ENCODE measurements at places on chromosomes 5 and 9.

GRCh38 chr9:130555968-130556367 is 23.4 kb upstream of the FUBP3 start:
- DNase-seq: no peak
- no peak overlapping the region for H3K4me3 ChIP-seq
- H3K4me1 ChIP-seq: no peaks in the 10 kb centered on the region
- no peaks in the 10 kb centered on the region for H3K36me3 ChIP-seq
- H3K27ac ChIP-seq: no peak overlapping the region

DNA sequence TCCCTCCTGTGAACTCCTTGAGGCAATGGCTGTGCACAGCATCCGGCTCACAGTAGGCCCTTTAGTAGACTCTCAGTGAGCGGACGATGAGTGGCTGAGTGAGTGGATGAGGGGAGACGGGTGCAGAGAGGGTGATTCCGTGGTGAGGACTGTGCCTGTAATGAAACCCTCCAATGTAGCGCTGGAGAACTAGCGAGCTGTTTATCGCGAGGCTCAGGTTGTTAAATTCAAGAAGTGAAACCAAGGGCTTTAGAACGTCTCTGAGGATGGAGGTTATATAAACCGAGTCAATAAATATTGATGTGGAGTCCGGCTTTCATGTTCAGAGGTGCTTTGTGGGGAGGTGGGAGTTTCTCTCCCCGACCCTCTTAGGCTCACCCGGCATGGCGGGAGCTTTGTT is 53.2 kb downstream of the NSG2 start:
- no peak for DNase-seq
- H3K27me3 ChIP-seq: no peaks in the 10 kb centered on the region
- no peaks in the 10 kb centered on the region for H3K36me3 ChIP-seq
- no peak overlapping the region for H3K4me3 ChIP-seq

DNA sequence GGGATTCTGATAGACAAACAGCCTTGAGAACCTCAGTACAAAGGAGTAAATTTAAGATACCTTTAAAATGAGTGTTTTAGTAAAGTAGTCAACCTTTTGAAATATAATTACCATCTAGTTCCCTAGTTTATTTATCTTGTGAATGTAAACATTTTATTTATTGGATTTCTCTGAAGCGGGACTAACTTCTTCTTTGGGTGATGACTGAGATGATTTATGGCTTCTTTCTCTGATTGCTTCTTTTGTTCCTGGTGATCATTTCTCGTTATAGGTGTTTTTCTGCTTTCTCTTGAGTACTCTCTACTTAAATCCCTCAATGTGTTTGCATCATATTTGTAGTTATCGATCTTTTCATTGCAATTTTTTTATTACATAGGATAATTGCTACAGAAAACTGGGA is 33.2 kb downstream of the PRDM6 start:
- no peak overlapping the region for H3K27ac ChIP-seq
- H3K36me3 ChIP-seq: no peaks in the 10 kb centered on the region
- no peaks in the 10 kb centered on the region for H3K4me1 ChIP-seq
- no peak overlapping the region for H3K4me3 ChIP-seq
- no peak for DNase-seq

- H3K4me1 ChIP-seq: no peaks in the 10 kb centered on the region
- H3K27me3 ChIP-seq: no peaks in the 10 kb centered on the region
- H3K4me3 ChIP-seq: no peak overlapping the region
- no peak overlapping the region for H3K27ac ChIP-seq
Observed at GRCh38 chr5:1199649-1200494, 1.5 kb upstream of the SLC6A19 start.

GRCh38 chr5:61697809-61698558 is 365.9 kb downstream of the ZSWIM6 start:
- H3K4me3 ChIP-seq: no peak overlapping the region
- H3K36me3 ChIP-seq: no peaks in the 10 kb centered on the region
- no peaks in the 10 kb centered on the region for H3K27me3 ChIP-seq
- H3K4me1 ChIP-seq: no peaks in the 10 kb centered on the region

- no peak overlapping the region for H3K27ac ChIP-seq
- H3K36me3 ChIP-seq: no peaks in the 10 kb centered on the region
- no peak for DNase-seq
- no peak overlapping the region for H3K4me3 ChIP-seq
Observed at GRCh38 chr9:138095813-138096518, 218.4 kb downstream of the CACNA1B start.

GRCh38 chr9:89668216-89668865 is 63.5 kb downstream of the GADD45G start:
- no peak overlapping the region for H3K4me3 ChIP-seq
- H3K27me3 ChIP-seq: no peaks in the 10 kb centered on the region
- no peaks in the 10 kb centered on the region for H3K4me1 ChIP-seq

GRCh38 chr5:169148138-169148740 is 152.7 kb downstream of the SLIT3 start:
- no peak overlapping the region for H3K4me3 ChIP-seq
- H3K27me3 ChIP-seq: no peaks in the 10 kb centered on the region
- no peaks in the 10 kb centered on the region for H3K4me1 ChIP-seq

DNA sequence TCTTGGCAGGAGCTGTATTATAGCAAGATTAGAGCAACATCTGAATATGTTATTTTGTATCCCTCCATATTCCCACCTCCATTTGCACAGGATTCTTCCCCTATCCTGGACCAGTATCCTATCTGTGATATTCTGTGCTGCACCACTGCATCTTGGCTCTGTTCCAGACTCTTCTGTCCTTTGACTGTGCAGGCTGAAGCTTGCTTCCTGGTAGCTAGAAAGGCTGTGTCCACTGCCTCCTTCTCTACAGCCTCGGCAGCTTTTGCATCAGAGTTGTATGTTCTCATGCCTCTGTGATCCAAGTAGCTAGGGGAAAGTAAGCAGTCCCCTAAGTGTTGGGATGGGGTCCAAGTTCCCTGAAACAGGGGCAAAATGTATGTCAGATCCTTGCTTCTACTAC is 104.1 kb downstream of the GAS1 start:
- H3K36me3 ChIP-seq: no peaks in the 10 kb centered on the region
- H3K27me3 ChIP-seq: no peaks in the 10 kb centered on the region
- H3K4me1 ChIP-seq: no peaks in the 10 kb centered on the region
- no peak for DNase-seq

- peaks cover 42% of the 10 kb centered on the region for H3K4me1 ChIP-seq
- DNase-seq: no peak
- H3K36me3 ChIP-seq: no peaks in the 10 kb centered on the region
- H3K27me3 ChIP-seq: no peaks in the 10 kb centered on the region
- no peak overlapping the region for H3K27ac ChIP-seq
Observed at GRCh38 chr5:56608217-56608925, 207.0 kb upstream of the MAP3K1 start.

- H3K27me3 ChIP-seq: no peaks in the 10 kb centered on the region
- no peaks in the 10 kb centered on the region for H3K36me3 ChIP-seq
- H3K4me3 ChIP-seq: peak overlapping the region; percentile 8
- no peak overlapping the region for H3K27ac ChIP-seq
- peak; percentile 36 for DNase-seq
Observed at GRCh38 chr5:99037668-99038067, 108.9 kb upstream of the CHD1 start.

DNA sequence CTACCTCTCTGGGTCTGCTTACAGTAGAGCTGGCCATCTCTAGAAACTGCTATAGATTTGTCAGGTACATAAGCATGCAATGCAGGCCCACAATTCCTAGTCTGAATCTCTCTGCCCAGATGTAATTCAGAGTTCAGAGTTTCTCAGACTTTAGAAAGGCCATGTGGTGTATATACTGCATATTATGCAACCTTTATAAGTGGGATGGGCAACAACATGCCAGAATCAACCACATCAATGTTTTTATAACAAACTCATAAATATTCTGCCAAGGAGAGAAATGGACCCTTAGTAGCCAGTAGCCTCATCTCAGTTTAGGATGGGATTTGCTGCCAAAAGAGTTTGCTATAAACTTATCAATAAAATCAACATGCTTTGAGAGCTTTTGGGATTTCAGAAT is 78.8 kb downstream of the SLC1A1 start:
- no peaks in the 10 kb centered on the region for H3K36me3 ChIP-seq
- H3K4me1 ChIP-seq: peaks cover 6% of the 10 kb centered on the region
- H3K27ac ChIP-seq: no peak overlapping the region
- no peak overlapping the region for H3K4me3 ChIP-seq
- H3K27me3 ChIP-seq: no peaks in the 10 kb centered on the region

DNA sequence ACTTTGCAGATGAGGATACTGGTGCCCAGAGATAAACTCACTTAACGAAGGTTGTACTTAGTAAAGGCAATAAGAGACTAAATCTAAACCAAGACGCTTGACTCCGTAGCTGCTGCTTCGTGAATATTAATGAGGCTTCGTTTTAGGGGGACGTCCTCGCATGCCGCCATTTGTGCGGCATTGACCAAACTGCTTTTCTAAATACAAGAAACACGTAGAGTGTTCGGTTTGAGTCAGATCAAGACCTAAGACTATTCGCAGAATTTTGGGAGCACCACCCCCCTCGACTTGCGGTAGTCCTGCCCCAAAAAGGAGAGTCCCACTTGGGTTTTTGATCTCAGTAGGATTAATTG is 1.1 kb downstream of the NPM1 start:
- no peaks in the 10 kb centered on the region for H3K27me3 ChIP-seq
- peak overlapping the region; percentile 76 for H3K4me3 ChIP-seq
- H3K36me3 ChIP-seq: peaks cover 13% of the 10 kb centered on the region
- H3K27ac ChIP-seq: peak overlapping the region; percentile 84
- peaks cover 15% of the 10 kb centered on the region for H3K4me1 ChIP-seq

DNA sequence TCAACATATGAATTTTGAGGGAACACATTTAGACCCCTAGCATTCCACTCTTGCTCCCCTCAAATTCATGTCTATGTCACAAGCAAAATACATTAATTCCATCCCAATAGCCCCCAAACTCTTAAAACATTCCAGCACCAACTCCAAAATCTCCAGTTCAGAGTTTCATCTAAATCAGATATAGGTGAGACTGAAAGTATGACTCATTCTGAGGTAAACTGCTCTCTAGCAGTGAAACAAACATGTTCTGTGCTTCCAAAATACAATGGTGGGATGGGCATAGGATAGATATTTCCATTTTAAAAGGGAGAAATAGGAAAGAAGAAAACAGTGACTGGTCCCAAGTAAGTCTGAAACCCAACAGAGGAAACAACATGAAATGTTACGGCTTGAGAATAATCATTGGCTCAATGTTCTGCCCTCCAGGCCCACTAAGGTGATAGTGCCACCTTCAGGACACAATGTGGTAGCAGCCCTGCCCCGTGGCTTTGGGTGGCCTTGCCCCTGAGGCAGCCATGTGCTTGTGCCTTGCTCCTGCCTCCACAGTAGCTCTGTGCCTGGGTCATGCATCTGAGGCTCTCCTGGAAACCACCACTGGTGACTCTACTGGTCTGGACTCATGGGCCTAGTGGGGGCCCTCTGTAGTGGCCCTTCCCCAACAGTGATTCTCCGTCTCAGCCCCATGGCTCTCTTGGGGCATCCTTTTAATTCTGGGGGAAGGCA is 36.4 kb upstream of the IPPK start:
- H3K4me3 ChIP-seq: no peak overlapping the region
- H3K36me3 ChIP-seq: no peaks in the 10 kb centered on the region

GRCh38 chr9:137085920-137086530 is 760 bp upstream of the MAN1B1 start:
- peaks cover 19% of the 10 kb centered on the region for H3K4me1 ChIP-seq
- peak overlapping the region; percentile 63 for H3K4me3 ChIP-seq
- peak overlapping the region; percentile 93 for H3K27ac ChIP-seq

GRCh38 chr5:31347552-31347905 is 154.0 kb downstream of the CDH6 start:
- H3K27me3 ChIP-seq: no peaks in the 10 kb centered on the region
- H3K36me3 ChIP-seq: no peaks in the 10 kb centered on the region
- DNase-seq: no peak
- H3K27ac ChIP-seq: no peak overlapping the region
- no peaks in the 10 kb centered on the region for H3K4me1 ChIP-seq
- no peak overlapping the region for H3K4me3 ChIP-seq

GRCh38 chr9:38355115-38355514 is 37.4 kb upstream of the ALDH1B1 start:
- no peaks in the 10 kb centered on the region for H3K27me3 ChIP-seq
- H3K4me3 ChIP-seq: no peak overlapping the region
- no peak for DNase-seq
- H3K36me3 ChIP-seq: no peaks in the 10 kb centered on the region
- no peaks in the 10 kb centered on the region for H3K4me1 ChIP-seq
- H3K27ac ChIP-seq: no peak overlapping the region

GRCh38 chr9:98083566-98084183 is 27.1 kb downstream of the NANS start:
- H3K4me3 ChIP-seq: no peak overlapping the region
- DNase-seq: no peak
- H3K4me1 ChIP-seq: no peaks in the 10 kb centered on the region
- peaks cover 58% of the 10 kb centered on the region for H3K36me3 ChIP-seq
